Airway epithelial cell (primary cell): ENCODE measurements at places on chromosomes 4 and X. TPM values are rescaled to one million over a fixed set of nuclear protein-coding genes. Genes with fewer than 3 reads are reported as not detected.

FOXO4 gene
- total RNA-seq, result 1.2 and 3.5 TPM in 2 replicates

PCSK1N gene
- total RNA-seq, result 13.2 and 15.4 TPM in 2 replicates

RPA4 gene
- total RNA-seq, result 0.28 TPM in 1 of 2 replicates, not detected in the other

CD38 gene
- 0.07 TPM in 1 of 2 replicates, not detected in the other for total RNA-seq

GNRHR gene
- 0.07 TPM in 1 of 2 replicates, not detected in the other for total RNA-seq

FAT4 gene
- total RNA-seq, result 3.2 and 3.8 TPM in 2 replicates

BEX3 gene
- total RNA-seq, result 198 and 228 TPM in 2 replicates

NKX3-2 gene
- total RNA-seq, result 0.07 TPM in 1 of 2 replicates, not detected in the other

PCDH19 gene
- 0.05 and 0.07 TPM in 2 replicates for total RNA-seq

ESX1 gene
- 0.33 TPM in 1 of 2 replicates, not detected in the other for total RNA-seq

OTUD6A gene
- total RNA-seq, result not detected in 2 replicates

ATP1B4 gene
- total RNA-seq, result not detected in 2 replicates

ZFP92 gene
- 0.05 and 0.21 TPM in 2 replicates for total RNA-seq

IQCM gene
- total RNA-seq, result not detected in 2 replicates

EBP gene
- total RNA-seq, result 180 and 181 TPM in 2 replicates
